Osteocyte (in vitro differentiated cells): ENCODE measurements at places on chromosomes 2 and 18. TPM values are rescaled to one million over a fixed set of nuclear protein-coding genes. Genes with fewer than 3 reads are reported as not detected.

DNA sequence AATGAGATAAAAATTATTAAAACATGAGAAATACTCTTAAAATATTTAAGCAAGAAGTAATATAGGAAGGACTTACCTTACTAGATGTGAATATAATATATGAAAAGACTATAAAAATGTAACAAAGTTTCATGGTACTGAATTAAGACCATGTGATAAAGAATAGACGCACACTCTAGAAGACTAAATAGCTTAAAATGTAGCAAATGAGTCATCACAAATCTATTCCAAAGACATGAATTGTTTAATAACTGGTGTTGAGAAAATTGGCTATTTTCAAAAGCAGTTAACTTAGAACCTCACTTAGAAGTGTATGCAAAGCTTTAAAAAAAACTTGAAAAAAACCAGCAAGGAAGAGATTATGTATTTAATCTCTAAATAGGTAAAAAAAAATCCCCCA, 64.1 kb downstream of the POLE4 start:
- DNase-seq, result no peak
- H3K36me3 ChIP-seq, result no peaks in the 10 kb centered on the region
- no peak overlapping the region for H3K27ac ChIP-seq
- H3K4me3 ChIP-seq, result no peak overlapping the region
- H3K4me1 ChIP-seq, result peaks cover 9% of the 10 kb centered on the region

GRCh38 chr18:46340716-46341115, 236.5 kb downstream of the HAUS1 start:
- DNase-seq, result no peak
- H3K4me1 ChIP-seq, result peaks cover under 1% of the 10 kb centered on the region
- no peak overlapping the region for H3K27ac ChIP-seq
- no peaks in the 10 kb centered on the region for H3K36me3 ChIP-seq

GRCh38 chr2:186903216-186903615, 54.2 kb upstream of the ZSWIM2 start:
- DNase-seq, result no peak
- peaks cover 9% of the 10 kb centered on the region for H3K4me1 ChIP-seq
- no peaks in the 10 kb centered on the region for H3K36me3 ChIP-seq

DNA sequence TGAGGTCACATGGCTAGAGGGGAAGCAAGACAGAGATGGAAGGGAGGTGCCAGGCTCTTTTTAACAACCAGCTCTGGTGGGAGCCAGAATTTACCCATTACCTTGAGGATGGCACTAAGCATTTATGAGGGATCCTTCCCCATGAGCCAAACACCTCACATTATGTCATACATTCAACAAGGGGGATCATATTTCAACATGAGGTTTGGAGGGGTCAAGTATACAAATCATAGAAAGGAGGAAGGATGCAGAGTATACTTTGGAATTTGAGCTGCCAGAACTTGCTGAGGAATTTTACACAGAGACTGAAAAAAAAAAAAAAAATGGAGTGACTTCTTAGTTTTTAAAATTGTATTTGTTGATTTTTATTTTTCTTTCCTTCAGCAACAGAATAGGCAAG, 891.4 kb downstream of the CCDC85A start:
- H3K36me3 ChIP-seq, result no peaks in the 10 kb centered on the region
- no peak overlapping the region for H3K4me3 ChIP-seq
- DNase-seq, result no peak
- H3K4me1 ChIP-seq, result peaks cover 4% of the 10 kb centered on the region

DNA sequence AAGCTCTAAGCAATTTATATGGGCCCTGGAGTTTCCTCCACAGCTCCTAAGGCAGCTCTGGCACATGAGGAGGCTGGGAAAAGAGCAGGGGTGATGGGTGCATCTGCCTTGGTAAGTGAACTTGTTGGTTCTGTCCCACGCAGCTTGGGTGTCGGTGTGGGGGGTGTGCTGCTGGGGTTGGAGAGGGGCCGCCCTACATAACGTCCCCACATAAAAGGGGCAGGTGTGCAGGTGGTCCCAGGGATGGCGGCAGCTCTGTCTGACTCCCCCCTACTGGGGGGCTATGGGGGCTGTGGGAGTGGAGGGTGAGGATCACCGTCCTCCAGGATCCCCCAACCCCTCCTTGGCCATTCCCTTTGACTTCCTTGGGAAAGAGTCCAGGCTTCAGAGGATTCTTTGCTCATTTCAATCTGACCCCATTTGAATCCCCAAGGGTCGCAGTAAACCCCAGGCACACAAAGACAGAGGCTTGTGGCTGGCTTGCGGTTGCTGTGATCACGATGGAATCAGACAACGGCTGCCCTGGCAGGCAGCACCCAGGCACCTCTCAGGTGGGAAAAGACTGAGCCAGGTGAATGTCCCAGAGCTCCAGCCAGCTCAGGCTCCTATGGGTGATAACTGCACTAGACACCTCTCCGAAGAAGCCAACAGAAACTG, 34.5 kb upstream of the CD8A start:
- no peaks in the 10 kb centered on the region for H3K36me3 ChIP-seq
- H3K4me1 ChIP-seq, result no peaks in the 10 kb centered on the region
- no peak overlapping the region for H3K27ac ChIP-seq
- H3K27me3 ChIP-seq, result peaks cover 38% of the 10 kb centered on the region
- no peak overlapping the region for H3K4me3 ChIP-seq

DNA sequence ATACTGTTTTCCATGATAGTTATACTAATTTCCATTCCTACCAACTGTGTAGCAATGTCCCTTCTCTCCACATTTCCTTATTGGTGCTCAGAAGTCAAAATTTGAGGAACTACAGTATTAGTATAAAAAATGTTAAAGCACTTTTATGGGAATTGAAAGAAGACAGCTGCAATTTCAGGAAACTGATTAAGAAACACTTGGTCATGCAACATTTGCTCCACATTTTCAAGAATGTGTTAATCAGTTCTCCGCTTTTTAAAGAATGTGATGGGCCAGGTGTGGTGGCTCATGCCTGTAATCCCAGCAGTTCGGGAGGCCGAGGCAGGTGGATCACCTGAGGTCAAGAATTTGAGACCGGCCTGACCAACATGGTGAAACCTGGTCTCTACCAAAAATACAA, 33.6 kb upstream of the MGAT4A start:
- no peak overlapping the region for H3K4me3 ChIP-seq
- H3K36me3 ChIP-seq, result no peaks in the 10 kb centered on the region
- DNase-seq, result no peak
- peaks cover 9% of the 10 kb centered on the region for H3K4me1 ChIP-seq
- peaks cover 28% of the 10 kb centered on the region for H3K27me3 ChIP-seq

DNA sequence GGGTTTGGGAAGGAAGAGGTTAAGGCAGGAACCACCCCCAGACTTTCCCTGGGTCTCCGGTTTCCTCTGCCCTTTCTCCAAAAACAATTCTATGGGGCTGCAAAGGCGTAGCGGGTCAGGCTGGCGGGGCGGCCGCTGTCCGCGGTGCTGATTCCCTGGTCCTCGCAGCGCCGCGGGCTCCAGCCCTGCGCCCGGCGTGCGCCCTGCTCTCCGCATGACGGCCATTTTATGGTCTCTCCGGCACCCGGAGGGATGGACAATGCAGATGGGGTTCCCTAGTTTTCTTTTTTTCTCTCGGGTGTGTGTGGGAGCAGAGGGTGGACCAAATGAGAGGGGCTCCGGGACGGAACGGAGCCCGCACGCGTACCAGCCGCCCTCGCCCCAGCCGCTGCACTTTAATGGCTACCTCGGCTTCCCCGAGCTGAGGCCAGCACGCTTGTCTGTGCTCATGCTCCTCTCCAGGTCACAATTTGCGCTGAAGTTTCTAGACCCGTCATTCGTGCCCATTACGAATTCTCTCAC, 1.6 kb downstream of the ST8SIA3 start:
- DNase-seq, result peak; percentile 87
- peaks cover 47% of the 10 kb centered on the region for H3K27me3 ChIP-seq
- no peak overlapping the region for H3K27ac ChIP-seq
- no peaks in the 10 kb centered on the region for H3K36me3 ChIP-seq
- peaks cover 7% of the 10 kb centered on the region for H3K4me1 ChIP-seq

DNA sequence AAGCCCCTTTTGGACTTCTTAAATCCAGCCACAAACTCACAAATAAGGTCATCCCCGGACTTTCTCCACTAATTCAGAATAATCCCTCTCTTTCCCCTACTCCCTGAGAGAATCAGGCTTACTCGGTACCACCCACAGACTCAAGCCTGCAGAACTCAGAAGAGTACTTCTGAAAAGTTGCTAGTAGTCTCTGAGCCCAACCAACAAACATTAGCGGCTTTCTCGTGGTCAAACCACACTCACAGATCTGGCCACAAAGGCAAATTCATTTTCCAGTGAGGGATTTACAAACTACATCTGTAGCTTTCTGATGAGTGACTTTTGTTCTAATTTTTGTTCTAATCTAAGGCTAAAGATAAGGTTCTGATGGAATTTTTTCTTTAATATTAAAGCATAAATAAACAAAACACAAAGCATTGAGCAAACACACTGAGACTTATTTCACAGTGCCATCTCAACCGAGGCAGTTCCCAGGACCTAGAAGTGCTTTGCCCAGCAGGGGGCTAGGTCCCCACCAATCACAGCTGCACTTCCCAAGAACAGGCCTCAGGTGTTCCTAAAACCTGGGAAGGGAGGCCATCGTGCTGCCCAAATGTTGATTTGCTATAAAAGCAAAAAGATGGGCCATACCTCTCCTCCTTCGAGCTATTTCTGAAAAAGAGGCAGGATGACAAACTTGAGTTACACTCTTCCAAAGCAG, 110.7 kb downstream of the COLEC12 start:
- peaks cover 26% of the 10 kb centered on the region for H3K4me1 ChIP-seq
- no peak overlapping the region for H3K4me3 ChIP-seq
- H3K27ac ChIP-seq, result peak overlapping the region; percentile 3
- no peak for DNase-seq
- peaks cover 2% of the 10 kb centered on the region for H3K36me3 ChIP-seq

- DNase-seq, result no peak
- H3K36me3 ChIP-seq, result no peaks in the 10 kb centered on the region
- peaks cover 29% of the 10 kb centered on the region for H3K4me1 ChIP-seq
- H3K27me3 ChIP-seq, result no peaks in the 10 kb centered on the region
- H3K27ac ChIP-seq, result no peak overlapping the region
- H3K4me3 ChIP-seq, result no peak overlapping the region
Measured at GRCh38 chr18:25516121-25516520, 164.2 kb upstream of the ZNF521 start.

- no peaks in the 10 kb centered on the region for H3K36me3 ChIP-seq
- H3K27ac ChIP-seq, result no peak overlapping the region
- peaks cover 37% of the 10 kb centered on the region for H3K27me3 ChIP-seq
- no peak overlapping the region for H3K4me3 ChIP-seq
- DNase-seq, result no peak
Measured at GRCh38 chr18:9454061-9454703, 21.1 kb upstream of the RALBP1 start.

DNA sequence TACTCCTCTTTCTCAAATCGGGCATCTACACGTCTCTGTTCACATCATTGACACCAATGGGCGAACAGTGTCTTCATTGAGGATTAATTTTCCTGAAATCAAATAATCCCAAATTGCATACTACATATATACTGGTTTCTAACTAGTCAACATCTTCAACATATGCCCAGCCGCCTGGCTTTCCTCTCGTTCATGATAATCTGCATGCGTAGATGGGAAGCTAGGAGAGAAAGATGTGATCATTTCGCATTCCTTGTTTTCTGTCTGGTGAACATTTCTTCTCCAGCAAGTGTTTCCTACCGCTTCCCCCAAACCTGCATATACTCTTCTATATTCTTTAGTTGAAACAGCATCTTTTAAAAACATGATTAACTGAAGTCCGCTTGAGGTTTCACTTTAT, 7.4 kb downstream of the TWIST2 start:
- no peak overlapping the region for H3K4me3 ChIP-seq
- no peaks in the 10 kb centered on the region for H3K36me3 ChIP-seq
- DNase-seq, result no peak
- no peak overlapping the region for H3K27ac ChIP-seq

DNA sequence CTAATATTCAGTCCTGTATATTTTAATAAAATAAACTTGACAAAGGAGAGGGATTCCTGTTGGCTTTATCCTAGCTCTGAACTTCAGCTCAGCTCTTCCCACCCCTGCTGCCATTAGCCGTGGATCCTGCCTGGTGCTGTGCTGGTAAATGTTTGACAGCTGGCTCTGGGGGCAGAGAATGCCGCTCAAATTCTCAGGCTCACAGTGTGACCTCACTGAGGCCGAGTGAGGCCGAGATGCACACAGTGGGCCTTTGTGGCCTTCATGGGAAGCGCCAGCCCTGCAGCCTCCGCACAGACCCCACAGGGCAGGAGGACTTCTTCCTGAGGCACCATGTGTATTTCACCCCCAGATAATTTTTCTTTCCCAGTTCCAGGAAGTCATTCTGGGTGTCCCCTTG, 16.5 kb upstream of the FAHD2A start:
- H3K36me3 ChIP-seq, result no peaks in the 10 kb centered on the region
- no peak overlapping the region for H3K4me3 ChIP-seq
- peaks cover 2% of the 10 kb centered on the region for H3K27me3 ChIP-seq
- DNase-seq, result peak; percentile 51

DNA sequence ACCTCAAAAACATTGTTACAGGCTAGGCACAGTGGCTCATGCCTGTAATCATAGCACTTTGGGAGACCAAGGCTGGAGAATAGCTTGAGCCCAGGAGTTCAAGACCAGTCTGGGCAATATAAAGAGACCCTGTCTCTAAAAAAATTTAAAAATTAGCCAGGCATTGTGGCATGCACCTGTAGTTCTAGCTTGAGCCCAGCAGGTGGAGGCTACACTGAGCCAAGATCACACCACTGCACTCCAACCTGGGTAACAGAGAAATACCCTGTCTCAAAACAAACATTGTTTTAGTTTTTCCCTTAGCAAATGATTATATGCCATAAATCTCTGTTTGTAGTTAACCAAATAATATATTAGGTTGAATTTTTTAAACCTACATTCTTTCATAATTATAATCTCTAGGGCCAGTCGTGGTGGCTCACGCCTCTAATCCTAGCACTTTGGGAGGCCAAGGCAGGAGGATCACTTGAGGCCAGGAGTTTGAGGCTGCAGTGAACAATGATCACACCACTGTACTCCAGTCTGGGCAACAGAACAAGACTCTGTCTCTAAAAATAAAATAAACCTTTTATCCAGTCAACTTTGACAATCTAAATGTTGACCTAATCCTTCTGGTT, 13.3 kb upstream of the CYP20A1 start:
- DNase-seq, result no peak
- H3K36me3 ChIP-seq, result peaks cover 4% of the 10 kb centered on the region
- no peaks in the 10 kb centered on the region for H3K27me3 ChIP-seq
- H3K4me3 ChIP-seq, result no peak overlapping the region

Gene MARS2
- 3.8 and 4.2 TPM in 2 replicates for total RNA-seq

Gene TMEM198
- 5.3 and 6.7 TPM in 2 replicates for total RNA-seq

Gene DSG4
- total RNA-seq, result not detected in 2 replicates

Gene GKN1
- total RNA-seq, result not detected in 2 replicates

Gene PLGLB2
- 5.9 and 7.0 TPM in 2 replicates for total RNA-seq

Gene NAT8
- not detected in 2 replicates for total RNA-seq
